ENCODE measurements at places on chromosomes 5 and 9. TPM values are rescaled to one million over a fixed set of nuclear protein-coding genes. Genes with fewer than 3 reads are reported as not detected.

DNA sequence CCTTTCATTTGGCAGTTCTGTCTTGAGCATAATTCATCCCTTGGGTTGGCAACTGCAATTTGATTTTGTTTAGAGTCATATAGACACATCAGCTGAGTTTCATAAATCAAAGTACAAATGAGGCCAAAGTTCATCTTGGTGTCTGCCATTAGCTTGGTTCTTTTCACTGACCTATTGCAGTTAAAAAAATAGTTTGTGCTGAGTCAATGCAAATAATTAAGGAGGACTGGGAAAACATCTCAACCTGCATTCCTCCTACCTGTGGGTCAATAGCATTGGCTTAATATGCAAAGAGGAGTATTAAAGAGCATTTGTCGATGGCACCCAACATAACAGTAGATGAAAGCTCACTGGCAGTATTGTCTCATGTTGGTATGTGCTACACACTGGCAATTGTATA is 1.6 kb downstream of the PKD2L2 start:
- DNase-seq: no peak
- H3K27ac ChIP-seq: no peak overlapping the region
- no peaks in the 10 kb centered on the region for H3K4me1 ChIP-seq
- H3K27me3 ChIP-seq: no peaks in the 10 kb centered on the region
- H3K36me3 ChIP-seq: no peaks in the 10 kb centered on the region

DNA sequence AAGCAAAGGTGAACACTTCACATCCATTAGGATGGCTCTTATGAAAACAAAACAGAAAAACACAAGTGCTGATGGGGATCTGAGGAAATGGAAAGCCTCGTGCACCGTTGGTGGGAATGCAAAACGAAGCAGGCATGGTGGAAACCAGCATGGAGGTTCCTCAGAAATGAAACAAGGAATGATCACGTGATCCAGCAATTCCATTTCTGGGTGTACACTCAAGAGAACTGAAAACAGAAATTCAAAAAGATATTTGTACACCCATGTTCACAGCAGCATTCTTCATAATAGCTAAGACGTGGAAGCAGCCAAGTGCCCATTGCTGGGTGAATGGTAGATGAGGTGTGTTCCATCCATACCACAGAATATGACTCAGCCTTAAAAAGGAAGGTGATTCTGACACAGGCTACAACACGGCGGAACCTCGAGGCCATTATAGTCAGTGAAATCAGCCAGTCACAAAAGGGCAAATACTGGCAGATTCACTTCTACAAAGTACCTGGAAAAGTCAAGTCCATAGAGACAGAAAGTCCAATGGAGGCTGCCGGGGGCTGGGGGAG is 87.2 kb upstream of the RAPGEF1 start:
- H3K4me1 ChIP-seq: no peaks in the 10 kb centered on the region
- H3K4me3 ChIP-seq: no peak overlapping the region
- H3K27me3 ChIP-seq: peaks cover 60% of the 10 kb centered on the region

DNA sequence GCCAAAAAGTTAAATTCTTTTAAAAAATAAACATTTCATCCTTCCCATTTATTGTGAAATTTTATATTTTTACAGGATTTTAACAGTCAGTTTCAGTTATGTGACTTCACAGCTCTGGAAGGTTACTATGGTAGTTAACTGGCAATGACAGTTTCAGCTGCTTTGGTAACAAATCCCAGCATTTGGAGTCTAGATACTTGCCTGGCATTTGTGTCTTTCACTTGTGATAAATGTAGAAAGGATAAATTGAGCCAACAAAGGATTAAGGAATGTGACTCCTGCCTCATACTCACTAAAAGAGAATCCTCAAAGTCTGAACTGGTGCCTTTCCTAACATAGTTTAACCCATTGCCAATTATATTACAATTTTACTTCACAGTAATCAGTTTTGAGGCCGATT is 315.5 kb downstream of the FER start:
- no peak overlapping the region for H3K27ac ChIP-seq
- H3K4me1 ChIP-seq: no peaks in the 10 kb centered on the region
- DNase-seq: no peak
- no peak overlapping the region for H3K4me3 ChIP-seq
- no peaks in the 10 kb centered on the region for H3K27me3 ChIP-seq

The PCDHGC5 gene
- total RNA-seq: 3.3 TPM

The INSL6 gene
- total RNA-seq: not detected
